ENCODE measurements at places on chromosomes 4 and X.

GRCh38 chrX:24149351-24150050 is at the start of gene ZFX:
ZFX (plus strand) TSS chrX:24149729; CDS start chrX:24172743, 23,014 bp downstream.
- DNase-seq, result no peak

GRCh38 chrX:68651110-68651509 is 3.6 kb downstream of the STARD8 start:
- DNase-seq, result no peak

DNA sequence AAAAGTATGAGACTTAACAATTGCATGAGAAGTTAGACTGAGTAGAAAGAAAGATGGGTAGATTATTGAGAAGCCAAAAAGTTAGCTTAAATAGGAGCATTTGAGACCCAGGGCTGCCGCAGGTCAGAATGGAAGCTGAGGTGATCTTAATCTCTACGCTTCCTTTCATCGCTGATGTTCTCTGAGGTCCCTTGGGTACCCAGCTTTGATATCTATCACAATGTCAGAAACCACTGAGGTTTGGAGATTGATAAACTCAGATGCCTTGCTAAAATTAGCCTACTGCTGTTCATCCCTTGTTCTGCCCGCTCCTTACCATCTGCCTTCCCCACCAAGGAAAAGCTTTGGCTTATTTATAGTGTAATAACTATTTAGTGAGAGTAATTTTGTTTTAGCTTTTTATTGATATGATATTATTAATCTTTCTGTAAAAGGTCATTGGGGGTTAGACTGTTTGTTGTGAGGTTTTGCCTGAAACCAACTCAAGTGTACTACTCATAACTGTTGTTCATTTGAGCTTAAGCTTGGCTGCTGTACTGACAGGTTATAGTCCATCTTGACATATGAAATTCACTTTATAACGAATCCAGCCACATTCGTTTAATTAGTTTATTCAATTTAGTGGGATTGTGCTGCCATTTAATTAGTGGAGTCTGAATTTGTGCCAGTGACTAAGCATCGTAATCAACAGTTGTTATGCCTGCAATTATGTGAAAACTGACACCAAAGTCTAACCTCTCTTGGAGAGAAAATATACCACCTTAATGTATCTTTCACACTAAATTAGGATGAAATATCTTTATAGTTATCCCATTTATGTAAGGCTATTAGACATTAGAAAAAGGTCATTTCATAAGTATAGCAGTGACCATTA is 15.1 kb downstream of the MCUB start:
- DNase-seq, result peak; percentile 50

GRCh38 chrX:37776283-37776986 is 3.4 kb upstream of the CYBB start:
- no peak for DNase-seq

GRCh38 chrX:82320569-82320968 is 1118.7 kb downstream of the SH3BGRL start:
- no peak for DNase-seq

GRCh38 chrX:47248576-47248975 is 15.8 kb downstream of the USP11 start:
- DNase-seq, result no peak

DNA sequence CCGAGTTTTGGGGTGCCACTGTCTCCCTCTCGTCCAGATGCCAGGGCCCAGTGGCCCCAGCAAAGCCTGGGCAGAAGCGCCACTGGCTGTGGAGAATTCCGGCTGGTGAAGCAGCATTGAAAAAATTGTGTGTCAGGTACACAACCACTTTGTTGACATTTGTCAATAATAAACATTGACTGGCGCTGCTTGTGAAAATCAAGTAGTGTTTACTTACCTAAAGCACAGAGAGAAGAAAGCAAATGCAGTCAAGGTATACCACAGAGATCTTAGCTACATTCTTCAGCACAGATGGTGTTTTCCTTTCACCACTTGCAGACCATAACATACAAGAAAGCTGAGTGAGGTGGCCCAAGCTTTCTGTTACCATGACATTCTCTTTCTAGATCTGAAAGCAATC is 14.5 kb upstream of the SLC7A11 start:
- DNase-seq, result no peak

GRCh38 chr4:164926301-164926700 is 49.3 kb downstream of the APELA start:
- DNase-seq, result no peak

DNA sequence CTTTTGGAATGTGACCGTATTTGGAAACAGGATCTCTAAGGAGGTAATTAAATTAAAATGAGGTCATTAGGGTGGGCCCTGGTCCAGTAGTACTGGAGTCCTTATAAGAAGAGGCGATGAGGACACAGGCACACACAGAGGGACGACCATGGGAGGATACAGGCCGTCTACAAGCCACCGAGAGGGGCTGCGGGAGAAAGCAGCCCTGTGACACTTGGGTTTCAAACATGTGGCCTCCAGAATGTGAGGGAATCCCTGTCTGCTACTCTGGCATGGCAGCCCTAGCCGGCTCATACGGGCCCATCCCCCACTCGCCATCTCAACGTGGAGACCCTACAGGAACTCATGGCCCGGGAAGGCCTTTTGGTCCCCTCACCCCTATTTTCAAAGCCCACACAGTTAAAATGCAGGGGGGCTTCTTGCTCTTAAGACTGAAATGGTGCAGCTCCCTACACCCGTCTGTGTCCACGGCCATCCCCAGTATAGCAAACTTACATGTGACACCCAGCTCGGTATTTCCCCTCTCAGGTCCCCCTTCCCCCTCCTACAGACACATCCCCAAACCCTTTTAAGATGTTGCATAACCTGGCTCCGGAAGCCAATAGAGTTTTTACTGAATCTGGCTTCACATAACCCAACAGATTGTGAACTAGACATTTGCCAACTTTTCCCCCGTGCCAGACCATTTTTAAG is 124.1 kb upstream of the TBL1X start:
- no peak for DNase-seq

GRCh38 chr4:54568184-54568583 is 89.6 kb upstream of the KIT start:
- DNase-seq, result no peak

- no peak for DNase-seq
Measured at GRCh38 chr4:53987761-53988171, 76.6 kb downstream of the CHIC2 start.

DNA sequence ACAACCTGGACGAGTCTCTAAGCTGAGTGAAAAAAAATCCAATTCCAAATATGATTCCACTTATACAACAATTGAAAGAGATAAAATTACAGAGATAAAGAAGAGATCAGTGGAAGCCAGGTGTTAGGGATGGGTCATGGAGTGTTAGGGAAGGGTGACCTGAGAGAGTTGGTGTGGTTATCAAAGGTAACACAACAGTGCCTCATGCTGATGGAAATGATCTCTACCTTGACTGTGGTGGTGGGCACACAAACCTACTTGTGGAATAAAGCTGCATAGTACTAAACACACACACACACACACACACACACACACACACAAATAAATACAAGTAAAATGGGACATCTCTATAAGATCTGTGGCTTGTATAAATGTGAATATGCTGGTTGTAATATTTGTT is 26.0 kb downstream of the BEND2 start:
- no peak for DNase-seq

GRCh38 chrX:15616531-15616930 is 15.8 kb upstream of the ACE2 start:
- no peak for DNase-seq

DNA sequence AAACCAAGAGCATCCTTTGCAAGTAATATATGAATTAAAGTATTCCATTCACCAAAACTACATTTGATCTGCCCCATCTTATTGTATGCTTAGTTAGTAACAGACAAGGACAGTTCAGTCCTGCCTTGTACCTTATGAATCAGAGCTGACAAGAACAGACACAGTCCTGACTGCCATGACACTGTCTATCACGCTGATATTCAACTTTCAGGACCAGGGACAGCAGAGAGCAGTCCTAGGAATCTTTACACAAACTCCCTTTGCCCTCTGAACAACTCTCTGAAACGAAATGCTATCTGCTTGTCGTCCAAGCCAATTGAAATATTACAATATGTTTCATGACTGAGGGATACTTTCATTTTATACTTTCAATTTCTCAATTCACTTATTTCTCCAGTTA is 268.6 kb upstream of the VCX start:
- DNase-seq, result no peak

Measured in NCI-H1436 (cell line).